ENCODE measurements at places on chromosomes 7 and 10.

DNA sequence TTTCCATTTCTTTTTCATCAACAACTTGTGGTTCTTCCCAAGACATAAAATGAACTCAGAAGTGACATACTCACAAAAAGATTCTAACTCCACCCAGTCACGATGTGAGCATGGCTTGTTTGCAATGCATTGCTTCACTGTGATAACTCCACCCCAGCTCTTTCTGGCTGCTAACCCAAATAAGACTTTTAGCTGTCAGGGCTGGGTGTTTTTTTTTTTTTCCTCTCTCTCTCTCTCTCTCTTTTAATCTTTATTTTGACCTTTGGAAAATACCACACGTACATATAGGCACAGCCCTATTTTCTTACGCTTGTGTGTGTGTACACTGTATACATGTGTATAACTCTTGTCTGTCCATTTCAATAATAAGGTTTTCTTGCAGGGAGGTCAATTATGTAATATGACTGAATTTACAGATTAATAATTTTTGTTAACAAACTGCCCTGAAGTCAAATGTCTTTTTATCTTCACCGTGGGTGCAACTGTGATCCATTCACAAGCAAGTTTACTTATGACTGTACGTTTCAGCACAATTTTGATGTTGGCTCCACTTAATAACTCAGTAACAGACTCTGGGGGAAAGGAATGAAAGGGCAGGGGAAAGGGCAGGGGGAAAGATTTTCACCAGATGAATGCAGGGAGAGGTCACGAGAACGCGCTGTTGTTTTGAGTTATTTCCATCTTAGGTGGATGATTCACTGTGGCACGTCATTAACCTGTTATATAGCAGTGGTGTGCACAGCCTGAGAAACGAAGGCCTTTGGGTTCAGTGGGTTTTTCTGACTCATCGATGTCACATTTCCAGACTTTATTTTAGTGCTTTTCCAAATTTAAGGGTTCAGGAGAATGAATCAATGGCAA is 49.1 kb downstream of the APBB1IP start:
- DNase-seq: no peak

DNA sequence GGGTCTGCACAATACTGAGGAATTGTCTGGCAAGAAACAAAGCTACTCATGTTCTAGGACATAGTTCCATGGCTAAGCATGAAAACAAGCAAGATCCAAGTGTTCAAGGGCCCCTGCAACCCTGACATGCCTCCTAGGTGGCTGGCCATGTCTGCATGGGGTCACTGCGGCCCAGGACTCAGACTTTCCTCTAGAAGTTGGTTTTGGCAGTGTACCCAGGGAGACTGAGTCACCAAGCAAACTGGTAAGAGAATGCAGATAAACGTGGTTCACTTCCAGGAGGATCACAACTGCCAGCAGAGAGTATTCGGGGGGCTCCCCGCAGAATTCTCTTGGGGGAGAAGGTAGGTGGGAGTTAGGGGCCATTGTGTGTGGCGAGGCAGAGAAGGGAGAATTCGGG is 7.4 kb upstream of the PFKFB3 start:
- no peak for DNase-seq

DNA sequence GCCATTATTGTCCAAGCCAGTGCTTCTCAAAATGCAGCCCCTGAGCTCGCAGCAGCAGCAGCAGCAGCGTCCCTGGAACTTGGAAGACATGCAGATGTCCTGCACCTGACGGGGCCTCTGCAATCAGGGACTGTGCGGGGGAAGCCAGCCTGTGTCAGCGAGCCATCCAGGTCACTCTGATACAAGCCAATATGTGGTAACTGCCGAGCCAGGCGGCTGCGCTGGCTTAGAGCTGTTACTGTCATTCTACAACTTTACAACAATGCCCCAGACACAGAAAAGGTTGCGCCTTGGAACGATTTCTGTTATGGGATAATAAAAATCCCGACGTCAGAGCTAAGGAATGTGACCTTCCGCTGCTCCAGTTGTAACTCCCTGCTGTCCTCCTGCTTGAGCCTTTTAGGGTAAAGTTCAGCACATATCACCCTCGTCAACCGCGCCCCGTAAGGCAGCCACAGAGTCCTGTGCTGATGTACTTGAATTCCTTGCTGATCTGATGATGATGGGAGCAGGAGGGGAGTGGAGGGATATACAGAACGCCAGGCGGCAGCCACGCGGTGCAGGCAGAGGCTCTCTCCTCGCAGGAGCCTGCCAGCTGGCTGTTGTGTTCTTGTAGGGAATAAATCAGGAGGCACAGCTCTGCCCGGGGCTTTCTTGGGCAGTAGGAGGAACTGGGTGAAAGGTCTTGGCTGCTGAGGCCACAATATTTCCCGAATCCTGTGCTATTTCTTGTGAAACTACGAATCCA is 20.0 kb upstream of the CRYGN start:
- DNase-seq: no peak

DNA sequence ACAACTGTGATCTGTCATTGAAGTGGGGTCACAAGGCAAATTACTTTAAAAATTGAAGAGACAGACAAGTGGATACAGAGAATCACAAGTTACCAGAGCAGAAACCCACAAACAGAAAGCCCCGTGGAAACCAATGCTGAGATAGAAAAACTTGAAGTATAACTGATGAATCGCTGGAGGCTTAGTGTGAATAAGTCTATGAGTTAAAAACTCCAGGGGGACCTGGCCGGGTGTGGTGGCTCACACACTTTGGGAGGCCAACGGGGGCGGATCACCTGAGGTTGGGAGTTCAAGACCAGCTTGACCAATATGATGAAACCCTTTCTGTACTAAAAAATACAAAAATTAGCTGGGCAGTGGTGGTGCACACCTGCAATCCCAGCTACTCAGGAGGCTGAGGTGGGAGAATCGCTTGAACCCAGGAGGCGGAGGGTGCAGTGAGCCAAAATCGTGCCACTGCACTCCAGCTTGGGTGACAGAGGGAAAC is 69.7 kb upstream of the ZNRF2 start:
- DNase-seq: no peak

- DNase-seq: no peak
These were observed 781 bp upstream of the GRM8 start for GRCh38 chr7:127253281-127254162.

- DNase-seq: peak; percentile 73
These were observed 54.7 kb upstream of the STEAP4 start for GRCh38 chr7:88361357-88361756.

GRCh38 chr7:14899030-14899429 is 3.5 kb downstream of the DGKB start:
- DNase-seq: no peak

DNA sequence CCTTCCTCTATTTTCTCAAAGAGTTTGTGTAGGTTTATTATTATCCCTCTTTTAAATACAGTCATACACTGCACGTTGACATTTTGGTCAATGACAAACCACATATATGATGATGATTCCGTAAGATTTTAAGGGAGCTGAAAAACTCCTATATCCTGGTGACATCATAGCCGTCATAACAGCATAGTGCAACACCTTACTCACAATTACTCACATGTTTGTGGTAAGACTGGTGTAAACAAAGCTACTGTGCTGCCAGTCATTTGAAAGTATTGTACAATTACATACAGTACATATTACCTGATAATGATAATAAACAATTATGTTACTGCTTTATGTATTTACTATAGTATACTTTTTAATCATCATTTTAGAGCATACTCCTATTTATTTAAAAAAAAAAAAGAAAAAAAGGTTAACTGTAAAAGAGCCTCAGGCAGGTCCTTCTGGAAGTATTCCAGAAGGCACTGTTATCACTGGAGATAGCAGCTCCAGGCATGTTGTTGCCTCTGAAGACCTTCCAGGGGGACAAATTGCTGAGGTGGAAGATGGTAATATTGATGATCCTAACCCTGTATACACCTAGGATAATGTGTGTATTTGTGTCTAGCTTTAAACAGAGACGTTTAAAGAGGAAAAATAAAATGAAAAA is 123.3 kb upstream of the CDK1 start:
- no peak for DNase-seq

DNA sequence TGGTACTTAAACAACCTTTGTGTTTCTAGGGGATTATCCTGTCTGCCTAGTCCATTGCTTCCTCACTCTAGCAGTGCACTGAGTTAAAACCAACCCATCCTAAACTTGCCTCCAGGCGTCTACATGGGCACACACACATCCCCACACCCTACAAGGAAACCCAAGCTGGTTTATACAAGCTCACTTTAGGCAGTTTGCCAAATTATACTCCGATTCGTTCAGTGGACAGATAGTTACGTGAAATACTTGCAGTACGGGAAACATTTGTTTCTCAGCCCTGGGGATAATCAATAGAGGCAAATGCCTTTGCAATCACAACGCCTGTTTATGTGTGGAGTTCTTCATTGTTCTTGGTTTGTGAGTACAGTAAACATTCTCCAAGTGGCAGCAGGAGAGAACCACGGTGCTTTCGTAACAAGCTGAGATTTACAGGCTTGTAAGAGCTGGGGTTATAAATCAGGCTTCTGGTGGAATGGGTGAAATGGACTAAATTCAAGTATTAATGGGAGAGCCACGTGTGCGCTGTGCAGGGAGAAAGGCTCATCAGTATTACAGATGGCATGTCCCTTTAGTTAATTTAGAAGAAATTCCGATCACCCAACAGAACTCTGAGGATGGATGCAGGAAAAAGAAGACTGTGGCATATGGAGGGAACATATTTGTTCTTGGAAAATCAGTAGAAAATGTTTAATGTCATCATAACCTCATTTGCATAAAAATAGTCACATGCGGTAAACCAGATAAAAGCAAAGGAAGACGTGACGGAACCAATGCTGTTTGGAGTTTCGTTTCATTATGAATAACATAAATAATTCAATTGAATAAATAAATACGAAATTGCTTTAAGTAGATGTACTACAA is 217.1 kb downstream of the GALNT17 start:
- DNase-seq: no peak

DNA sequence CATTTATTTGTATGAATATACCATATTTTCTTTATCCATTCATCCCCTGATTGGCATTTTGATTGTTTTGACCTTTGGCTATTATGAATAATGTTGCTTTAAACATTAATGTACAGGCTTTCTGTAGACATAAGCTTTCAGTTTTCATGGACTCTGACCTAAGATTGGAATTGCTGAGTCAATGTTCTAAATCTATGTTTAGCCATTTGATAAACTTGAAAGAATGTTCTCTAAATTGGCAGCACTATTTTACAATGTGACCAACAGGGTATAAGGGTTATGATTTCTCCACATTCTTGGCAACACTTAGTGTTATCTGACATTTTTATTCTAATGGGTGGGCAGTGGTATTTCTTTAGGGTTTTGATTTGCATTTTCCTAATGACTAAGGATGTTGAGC is 229.7 kb upstream of the ETV1 start:
- no peak for DNase-seq

DNA sequence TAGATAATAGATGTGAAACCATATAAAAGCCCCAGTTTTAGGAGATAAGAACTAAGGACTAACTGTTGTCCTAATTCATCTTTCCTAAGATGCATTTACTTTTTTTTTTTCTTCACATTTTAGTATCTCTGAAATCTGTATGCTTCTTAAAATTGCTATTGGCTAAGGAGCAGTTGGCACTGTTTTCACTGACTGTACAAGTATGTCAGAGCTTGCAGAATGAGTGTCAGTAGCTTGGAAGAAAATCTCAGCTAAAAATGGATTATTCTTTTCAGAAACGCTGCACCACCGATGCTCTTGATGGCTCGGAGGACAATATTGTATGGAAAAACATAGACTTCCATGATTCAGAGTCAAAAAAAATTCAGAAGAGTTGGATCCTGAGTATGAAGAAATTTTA is 91.1 kb upstream of the DNAJB12 start:
- DNase-seq: no peak

DNA sequence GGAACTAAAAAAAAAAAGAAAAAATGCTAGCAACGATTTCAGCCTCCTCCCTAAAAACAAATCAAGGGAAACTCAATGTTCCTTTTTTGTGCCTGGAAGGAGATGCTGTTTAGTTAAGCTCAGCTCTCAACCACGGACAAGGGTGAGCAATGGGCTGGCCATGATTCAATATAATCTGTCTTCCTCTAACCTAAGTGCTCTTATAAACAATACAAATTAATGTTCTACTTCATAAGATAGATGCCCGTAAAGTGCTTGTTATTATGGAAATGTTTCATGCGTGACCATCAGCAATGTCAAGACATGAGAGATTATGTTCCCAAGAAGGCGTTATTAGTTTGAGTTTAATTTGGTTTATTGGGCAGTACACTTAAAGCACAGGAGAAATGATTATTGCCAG is 320.3 kb downstream of the SFMBT2 start:
- DNase-seq: peak; percentile 46

DNA sequence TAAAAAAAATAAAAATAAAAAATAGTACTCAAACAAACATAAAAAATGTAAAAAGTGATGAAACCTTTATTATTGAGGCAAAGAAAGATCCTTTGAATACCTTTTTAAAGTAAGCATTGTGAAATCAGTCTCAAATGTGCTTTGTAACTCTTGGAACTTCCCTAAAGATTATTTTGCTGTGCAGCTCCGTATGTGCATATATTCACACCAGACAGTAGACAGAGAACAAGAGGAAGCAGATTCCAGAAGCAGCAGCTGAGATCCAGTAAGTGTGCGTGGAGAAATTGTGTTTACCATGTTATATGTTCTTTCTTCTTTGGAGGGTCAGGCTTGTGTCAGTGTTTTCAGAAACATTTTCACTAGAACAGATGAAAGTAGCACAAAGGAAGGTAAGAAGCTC is 324.9 kb downstream of the AGMO start:
- no peak for DNase-seq
